ENCODE measurements at places on chromosomes 7 and 10. TPM values are rescaled to one million over a fixed set of nuclear protein-coding genes. Genes with fewer than 3 reads are reported as not detected.

PCDH15 gene
- total RNA-seq, result not detected

OGDHL gene
- 13.9 TPM for total RNA-seq

DNA sequence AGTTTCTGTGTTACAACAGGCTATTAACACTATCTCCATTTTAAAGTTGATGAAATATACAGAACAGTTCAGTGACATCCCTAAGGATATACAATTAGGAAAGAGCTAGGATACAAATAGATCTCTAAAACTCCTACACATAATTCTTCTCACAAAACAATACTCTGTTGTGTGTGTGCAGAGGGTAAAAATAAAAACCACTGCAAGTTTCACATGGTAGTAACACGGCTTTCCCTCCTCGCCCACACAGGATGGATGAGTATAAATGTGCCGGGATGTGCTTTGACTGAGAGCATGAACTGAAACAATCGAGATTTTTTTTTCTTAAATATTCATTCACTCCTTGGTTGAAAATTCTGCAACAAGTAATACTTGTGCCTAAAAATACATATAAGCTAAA lies 131.5 kb upstream of the C1QL3 start:
- DNase-seq, result no peak

DNA sequence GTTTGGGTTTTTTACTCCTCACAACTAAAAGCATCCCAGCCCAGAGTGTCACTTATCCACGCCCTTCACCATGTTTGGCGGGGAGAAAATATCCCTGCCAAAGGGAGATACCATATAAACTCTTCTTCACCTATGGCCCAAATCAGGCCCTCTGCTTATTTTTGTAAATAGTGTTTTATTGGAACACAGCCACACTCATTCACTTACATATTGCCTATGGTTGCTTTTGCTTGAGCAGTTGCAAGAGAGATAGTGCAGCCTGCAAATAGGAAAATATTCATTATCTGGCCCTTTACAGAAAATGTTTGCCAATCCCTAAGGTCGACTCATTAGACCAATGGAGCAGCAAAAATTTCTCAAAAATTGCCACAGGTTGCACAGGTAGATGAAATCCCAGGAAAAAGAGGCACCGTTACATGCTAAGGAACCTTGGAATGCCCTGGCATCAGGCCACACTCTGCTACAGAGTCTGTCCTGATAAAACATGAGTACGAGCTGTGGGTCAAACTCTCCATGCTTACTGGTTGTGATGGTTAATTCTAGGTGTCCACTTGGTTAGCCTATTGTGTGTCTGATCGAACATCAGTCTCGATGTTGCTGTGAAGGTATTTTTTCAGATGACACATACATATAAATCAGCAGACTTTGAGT lies 7.9 kb upstream of the RASSF4 start:
- DNase-seq, result no peak

DNA sequence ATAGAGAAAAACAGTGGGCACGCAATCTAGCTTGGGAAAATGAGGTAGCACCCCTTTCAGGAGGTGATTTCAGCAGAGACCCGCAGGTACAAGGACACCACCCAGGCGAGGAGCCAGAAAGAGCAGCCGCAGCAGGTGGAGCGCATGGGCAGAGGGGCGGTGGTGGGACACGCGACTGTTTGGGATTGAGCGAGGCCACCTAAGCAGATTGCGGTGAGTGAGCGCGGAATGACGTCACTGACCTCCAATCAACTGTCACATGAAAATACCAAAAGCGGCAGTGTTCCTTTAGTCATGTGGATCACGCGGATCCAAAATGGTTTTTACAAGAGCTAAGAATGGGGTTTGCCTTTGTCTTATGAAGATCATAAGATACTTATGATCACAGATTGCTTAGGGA lies 40.2 kb upstream of the SLC26A3 start:
- no peak for DNase-seq

DNA sequence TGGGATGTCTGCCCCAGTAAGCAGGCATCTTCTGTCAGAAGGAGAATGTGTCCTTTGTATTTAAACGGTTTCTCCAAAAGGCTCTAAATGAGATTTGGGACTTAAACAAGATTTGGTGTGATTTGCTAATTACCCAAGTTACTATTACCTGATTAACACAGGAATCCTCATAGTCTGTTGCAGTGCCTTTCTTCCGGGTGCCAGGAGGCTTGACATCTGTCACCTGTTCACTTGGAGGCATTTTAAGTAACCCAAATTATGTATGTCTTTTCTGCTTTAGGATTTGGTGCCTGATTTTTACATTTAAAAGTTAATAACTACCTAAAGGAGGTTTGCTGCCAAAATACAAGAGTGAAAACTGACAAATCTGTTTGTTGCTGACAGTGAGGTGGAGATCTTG lies 587.9 kb upstream of the GALNT17 start:
- no peak for DNase-seq

- no peak for DNase-seq
Observed at GRCh38 chr7:81005254-81005653, 86.4 kb upstream of the SEMA3C start.

DNA sequence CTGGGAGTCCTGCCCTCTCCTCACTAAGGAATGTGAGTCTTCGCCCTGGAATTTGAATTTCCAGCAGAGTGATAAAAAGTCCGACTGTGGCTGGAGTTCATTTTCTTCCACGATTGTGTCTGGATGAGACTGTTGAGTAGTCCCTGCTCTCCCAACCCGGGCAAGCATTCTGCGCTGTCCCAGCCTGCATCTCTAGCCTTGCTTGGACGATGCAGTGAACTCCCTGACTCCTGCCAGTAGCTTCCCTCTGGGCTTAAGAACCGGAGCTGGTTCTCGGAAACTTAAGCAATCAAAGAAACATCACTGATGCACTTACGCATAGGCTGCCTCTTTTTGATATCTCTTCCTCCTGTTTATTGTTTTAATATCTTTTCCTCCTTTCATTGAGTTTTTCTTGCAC lies 116.0 kb upstream of the FZD8 start:
- DNase-seq, result no peak
